ENCODE measurements at places on chromosomes 1 and 21.

DNA sequence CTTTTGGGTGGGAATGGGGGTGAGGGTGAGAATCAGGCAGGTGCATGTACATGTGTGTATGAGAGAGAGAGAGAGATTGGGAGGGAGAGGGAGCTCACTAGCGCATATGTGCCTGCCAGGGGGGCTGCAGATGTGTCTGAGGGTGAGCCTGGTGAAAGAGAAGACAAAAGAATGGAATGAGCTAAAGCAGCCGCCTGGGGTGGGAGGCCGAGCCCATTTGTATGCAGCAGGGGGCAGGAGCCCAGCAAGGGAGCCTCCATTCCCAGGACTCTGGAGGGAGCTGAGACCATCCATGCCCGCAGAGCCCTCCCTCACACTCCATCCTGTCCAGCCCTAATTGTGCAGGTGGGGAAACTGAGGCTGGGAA is 95.0 kb downstream of the EPHB2 start:
- no peak for DNase-seq

DNA sequence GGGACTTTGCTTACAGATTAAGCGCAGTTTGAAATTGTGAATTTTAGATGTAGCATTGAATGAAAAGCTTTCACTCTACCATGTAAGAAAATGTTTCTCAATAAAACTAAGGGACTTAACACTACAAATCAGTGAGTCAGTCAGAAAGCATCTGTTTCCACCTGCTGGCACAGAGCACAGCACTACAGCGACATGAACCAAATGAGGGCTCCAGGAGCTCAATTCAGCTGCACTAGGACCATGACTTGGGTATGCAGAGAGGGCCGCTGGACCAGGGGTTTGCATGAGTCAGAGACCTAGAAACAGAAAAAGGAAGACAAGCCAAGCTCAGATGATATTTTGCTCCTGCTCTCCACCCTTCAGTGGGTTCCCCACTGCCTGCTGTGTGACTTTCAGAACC is 5.2 kb downstream of the SUSD4 start:
- DNase-seq = no peak

DNA sequence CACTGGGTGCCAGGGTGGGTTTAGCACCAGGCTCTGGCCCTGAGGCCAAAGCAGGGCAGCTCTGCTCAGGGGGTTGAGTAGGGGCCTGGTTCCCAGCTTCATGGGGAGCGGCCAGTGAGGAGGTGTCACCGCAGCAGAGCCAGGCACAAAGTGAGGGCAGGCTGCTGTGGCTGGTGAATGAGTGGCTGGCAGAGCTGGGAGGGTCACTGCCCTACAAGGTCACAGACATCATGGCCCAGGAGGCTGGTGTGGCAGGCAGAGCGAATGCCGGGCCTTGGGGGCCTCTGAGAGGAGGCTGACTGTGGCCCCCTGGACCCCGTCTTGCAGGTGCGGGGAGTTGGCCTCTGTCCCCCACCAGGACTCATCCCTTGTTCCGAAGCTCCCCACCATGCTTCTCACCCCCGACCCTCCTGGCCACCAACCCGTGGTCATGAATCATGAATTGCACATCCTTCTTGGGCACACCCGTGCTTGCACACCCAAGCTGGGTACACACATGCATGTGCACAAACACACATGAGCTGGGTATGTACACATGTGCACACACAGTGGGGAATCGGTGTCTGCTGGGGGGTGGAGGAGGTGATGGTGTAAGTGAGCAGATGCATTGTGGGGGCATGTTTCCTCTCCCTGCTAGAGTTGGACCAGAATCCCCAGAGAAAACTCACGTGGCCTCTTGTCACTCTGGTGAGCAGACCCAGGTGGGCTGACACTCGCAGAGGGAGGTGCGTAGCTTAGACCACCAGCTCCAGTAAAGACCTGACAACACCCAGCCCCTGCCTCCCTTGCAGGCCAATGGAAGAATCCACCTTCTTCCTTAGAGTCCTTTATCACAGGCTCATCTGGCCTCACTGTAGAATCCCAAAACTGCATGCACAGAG is 4.8 kb upstream of the GNB1 start:
- no peak for DNase-seq

DNA sequence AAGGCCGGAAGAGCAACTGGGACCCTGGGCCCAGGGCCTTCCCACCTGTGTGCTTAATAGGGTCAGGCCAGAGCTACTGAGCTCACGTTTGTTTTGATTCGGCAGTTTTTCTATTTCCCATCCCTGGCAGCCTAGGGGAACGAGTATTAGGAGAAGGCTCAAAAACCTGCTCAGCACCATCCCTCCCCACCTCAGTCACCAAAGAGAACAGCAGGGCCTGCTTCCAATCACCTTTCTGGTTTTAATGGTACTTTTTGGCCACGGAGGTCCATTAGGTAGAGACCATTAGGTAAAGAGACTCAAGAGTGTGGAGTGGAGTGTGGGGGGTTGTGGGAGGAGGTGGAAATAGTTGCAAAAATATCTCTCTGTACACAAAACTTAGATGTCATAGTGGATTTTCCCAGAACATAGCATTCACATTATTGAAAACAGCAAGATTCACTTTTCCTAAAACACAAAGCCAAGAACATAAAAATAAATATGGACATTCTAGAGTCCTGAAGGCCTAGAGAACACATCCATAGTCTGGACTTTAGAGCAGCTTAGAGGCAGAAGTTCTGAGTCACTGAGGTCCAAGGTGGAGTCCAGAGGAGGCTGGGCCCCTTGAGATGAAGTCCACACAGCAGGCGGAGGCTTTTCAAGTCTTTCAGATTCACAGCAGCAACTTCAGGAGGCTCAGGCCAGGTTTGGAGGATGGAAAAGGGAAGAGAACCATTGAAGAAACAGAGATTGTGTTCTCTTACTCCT is 19.5 kb downstream of the NUAK2 start:
- DNase-seq = no peak

DNA sequence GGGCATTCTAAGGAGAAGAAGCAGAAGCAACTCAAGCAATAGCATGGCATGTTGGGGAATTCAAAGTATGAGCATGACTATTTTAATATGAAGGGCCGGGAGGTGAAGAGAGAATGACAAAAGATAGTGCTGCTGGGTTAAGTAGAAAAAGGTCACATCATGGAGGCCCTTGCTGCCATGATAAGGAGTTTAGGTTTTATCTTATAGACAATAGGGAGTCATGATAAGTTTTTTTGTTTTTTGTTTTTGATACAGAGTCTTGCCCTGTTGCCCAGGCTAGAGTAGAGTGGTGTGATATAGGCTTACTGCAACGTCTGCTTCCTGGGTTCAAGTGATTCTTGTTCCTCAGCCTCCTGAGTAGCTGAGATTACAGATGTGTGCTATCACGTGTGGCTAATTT is 3.1 kb downstream of the BNIPL start:
- DNase-seq = no peak

- no peak for DNase-seq
These were observed 5.1 kb downstream of the CTNNBIP1 start for GRCh38 chr1:9905010-9905409.
